ENCODE measurements at places on chromosomes 12 and 14. TPM values are rescaled to one million over a fixed set of nuclear protein-coding genes. Genes with fewer than 3 reads are reported as not detected.

- DNase-seq, result no peak
Measured at GRCh38 chr12:66902020-66902419, 223.1 kb upstream of the GRIP1 start.

DNA sequence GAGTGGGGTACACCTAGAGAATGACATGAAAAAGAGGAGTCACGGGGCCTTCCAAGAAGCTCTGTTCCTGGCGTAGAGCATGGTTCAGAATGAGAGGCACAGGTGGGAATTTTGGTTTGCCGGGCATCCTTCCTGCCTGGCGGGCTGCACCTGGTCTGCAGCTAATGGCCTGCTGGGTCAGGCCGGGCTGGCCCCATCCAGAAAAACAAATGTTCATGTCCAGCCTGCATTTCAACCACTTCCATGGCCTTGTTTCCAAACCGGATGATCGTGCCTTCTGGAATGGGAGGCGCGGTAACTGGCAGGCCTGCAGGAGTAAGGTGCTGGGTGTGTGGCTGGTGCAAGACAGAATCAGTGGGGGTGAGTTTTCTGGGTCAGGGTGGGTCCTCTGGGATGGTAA is 14.4 kb downstream of the TEAD4 start:
- no peak for DNase-seq

- DNase-seq, result no peak
Measured at GRCh38 chr12:65427646-65428045, 149.2 kb downstream of the MSRB3 start.

The ASB2 gene
- total RNA-seq, result 6.1 TPM

The TNS2 gene
- 28.9 TPM for total RNA-seq

DNA sequence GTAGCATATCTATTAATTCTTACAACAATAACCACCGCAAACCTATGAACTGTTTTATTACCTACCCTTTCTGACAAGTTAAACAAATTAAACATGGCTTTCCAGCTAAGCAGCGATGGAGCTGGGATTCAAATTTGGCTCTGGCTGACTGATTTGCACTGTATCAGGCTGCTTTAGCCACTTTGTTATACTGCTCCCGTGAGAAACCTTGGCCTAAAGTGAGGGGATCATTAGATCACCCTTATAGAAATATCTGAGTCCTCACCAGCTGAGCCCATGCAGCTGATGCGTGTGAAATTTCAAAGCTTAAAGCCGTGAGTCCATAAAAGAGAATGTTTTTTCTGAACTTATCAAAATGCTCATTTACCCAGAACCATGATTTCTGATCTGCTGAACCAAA is 8.1 kb upstream of the GPHB5 start:
- DNase-seq, result no peak

- no peak for DNase-seq
Measured at GRCh38 chr12:121814429-121815119, 10.8 kb downstream of the SETD1B start.

DNA sequence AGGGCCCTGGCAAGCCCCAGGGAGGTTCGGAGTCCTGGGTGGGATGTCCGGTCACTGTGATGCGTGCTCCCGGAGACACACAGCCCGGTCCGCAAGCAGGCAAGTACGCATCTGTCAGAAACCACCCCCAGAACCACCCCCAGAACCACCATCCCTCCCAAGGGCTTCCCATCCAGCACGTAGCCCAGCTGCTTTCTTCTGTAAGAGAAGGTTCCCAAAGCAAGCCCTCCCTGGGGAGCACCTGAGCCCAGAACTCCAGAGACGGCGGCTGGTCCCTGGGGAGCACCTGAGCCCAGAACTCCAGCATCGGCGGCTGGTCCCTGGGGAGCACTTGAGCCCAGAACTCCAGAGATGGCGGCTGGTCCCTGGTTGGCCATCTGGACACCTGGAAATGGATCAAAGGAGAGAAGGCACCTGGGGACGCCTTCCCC is 2.6 kb upstream of the FBRSL1 start:
- DNase-seq, result no peak

- no peak for DNase-seq
Measured at GRCh38 chr14:78762331-78762730, 592.2 kb downstream of the NRXN3 start.

DNA sequence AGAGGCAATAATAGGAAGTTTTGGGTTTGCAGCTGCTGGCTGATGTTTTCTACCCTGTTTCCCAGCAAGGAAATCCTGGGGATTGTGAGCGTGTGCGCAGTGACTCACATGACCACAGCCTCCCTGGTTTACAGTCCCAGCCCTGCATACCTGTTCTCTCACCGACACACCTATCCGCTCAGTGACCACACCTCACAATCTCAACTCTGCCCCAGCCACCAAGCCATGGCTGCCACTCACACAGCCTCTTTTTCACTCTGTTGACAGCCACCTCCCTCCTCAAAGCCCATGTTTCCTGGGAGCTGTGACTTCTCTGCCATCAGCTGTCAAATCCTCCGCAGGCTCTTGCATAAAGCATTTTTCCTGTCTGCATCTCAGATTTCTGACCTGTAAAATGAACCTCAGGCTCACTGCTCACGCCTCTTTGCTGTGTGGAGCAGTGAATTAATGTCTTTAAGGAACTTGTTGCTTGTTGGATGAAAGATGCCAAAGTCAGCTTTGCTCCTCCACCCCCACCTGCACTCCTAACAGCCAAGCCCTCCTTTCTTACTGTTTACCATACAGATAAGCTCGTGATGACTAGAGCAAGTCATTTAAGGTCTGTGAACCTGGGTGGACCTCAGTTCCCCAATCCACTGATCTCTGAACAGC is 43.5 kb downstream of the B4GALNT3 start:
- no peak for DNase-seq

DNA sequence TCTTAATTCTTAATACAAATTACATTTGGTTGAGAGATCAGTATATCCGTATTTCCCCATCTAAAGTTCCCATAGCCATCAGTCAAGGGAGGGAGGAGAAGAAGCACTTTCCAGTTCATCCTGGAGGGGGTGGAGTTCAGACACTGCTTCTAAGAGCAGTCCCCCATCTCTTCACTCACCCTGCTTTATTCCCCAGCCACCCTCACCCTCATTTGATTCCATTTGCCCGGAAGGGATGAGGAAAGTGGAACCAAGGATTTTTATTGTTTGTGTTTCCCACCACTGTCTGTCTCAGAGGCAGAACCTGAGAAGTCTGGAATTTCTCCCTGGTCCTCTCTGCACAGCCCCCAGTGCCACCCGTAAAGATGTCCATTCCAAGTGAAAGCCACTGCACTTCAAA is 134.2 kb upstream of the HIF1A start:
- no peak for DNase-seq
